ENCODE measurements at places on chromosomes 1 and 21. TPM values are rescaled to one million over a fixed set of nuclear protein-coding genes. Genes with fewer than 3 reads are reported as not detected.

The S100A7A gene
- not detected for total RNA-seq

The SPRR2G gene
- total RNA-seq, result not detected

The KCNK2 gene
- not detected for total RNA-seq

The DIRAS3 gene
- 0.92 TPM for total RNA-seq

The CACHD1 gene
- 11.4 TPM for total RNA-seq

The MYBPH gene
- 0.32 TPM for total RNA-seq

- no peak overlapping the region for H3K27ac ChIP-seq
- peaks cover 30% of the 10 kb centered on the region for H3K27me3 ChIP-seq
- no peaks in the 10 kb centered on the region for H3K36me3 ChIP-seq
- DNase-seq, result no peak
- peaks cover 4% of the 10 kb centered on the region for H3K4me1 ChIP-seq
These were observed 225.9 kb upstream of the CSF3R start for GRCh38 chr1:36708587-36708986.

DNA sequence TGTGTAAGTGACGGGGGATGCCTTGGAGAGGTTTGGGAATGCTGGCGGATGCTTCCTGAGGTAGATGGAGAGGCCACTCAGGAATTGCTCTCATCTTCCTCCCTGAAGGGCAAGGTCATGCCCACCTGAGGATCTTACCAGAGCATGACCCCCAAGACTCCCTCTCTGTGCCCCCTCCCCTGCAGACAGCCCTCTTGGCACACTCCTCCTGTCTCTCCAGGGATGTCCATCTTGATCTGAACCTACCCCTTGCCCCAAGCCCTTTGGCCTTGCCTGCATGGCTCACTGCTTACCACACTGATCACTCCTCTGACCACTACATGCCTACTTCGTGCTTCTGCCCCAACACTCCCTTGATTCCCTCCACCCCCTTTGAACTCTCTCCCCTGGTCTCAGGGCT, 17.9 kb upstream of the MPL start:
- no peaks in the 10 kb centered on the region for H3K4me1 ChIP-seq
- no peaks in the 10 kb centered on the region for H3K36me3 ChIP-seq
- no peak overlapping the region for H3K4me3 ChIP-seq
- H3K27ac ChIP-seq, result no peak overlapping the region
- H3K27me3 ChIP-seq, result no peaks in the 10 kb centered on the region

- H3K27ac ChIP-seq, result no peak overlapping the region
- H3K27me3 ChIP-seq, result no peaks in the 10 kb centered on the region
- DNase-seq, result no peak
- peaks cover 5% of the 10 kb centered on the region for H3K4me1 ChIP-seq
- no peak overlapping the region for H3K4me3 ChIP-seq
These were observed 323.1 kb downstream of the HHIPL2 start for GRCh38 chr1:222224636-222225315.

Measured in spleen (tissue), 13 donors.